ENCODE measurements at places on chromosomes 4 and X.

DNA sequence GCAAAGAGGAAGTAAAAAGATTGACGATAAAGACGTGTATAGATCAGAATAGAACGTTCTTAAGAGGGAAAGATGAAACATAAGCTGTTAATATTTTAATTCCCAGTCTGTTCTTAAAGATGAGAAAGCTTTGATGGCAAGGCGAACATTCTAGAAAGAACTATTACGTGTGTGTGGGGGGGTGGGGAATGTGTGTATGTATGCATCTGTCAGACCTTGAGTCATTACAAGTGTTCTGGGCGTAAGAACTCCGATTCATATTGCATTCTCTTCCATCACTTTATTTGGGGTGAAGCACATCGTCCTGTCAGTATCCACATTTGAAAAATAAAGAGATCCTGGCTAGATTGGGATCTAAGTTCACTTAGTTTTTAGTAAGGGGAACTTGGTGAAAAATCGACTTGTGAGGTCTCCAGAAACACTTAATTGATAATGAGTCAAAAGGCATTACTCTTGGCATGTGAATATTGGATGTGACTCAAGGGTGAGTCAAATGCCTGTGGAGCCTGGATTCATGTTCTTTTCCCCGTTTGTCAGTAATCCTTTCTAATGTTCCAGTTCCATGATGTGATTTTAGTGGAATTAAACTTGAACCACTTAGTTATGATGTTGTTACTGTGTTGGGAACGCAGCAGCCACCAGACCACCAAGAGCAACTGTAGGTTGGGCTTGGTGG is 3.1 kb downstream of the SMS start:
- H3K36me3 ChIP-seq: no peaks in the 10 kb centered on the region
- H3K27me3 ChIP-seq: no peaks in the 10 kb centered on the region
- H3K4me1 ChIP-seq: peaks cover 28% of the 10 kb centered on the region
- DNase-seq: no peak

GRCh38 chr4:168651374-168651773 is 154.5 kb downstream of the PALLD start:
- no peaks in the 10 kb centered on the region for H3K36me3 ChIP-seq
- H3K27ac ChIP-seq: no peak overlapping the region
- peaks cover 3% of the 10 kb centered on the region for H3K4me1 ChIP-seq
- H3K4me3 ChIP-seq: no peak overlapping the region
- DNase-seq: no peak

DNA sequence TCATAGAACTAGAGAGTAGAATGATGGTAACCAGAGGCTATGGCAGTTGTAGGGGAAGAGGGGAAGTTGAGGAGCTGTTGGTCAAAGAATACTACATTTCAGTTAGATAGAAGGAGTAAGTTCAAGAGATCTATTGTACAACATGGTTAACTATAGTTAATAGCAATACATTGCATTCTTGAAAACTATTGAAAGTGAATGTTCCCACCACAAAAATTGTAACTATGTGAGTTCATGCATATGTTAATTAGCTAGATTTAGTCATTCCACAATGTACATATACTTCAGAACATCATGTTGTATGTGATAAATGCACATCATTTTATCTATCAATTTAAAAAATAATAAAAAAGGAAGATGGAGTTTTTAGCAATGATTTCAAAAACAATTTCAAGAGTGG is 125.3 kb upstream of the IL15 start:
- no peaks in the 10 kb centered on the region for H3K4me1 ChIP-seq
- H3K27ac ChIP-seq: no peak overlapping the region
- H3K27me3 ChIP-seq: no peaks in the 10 kb centered on the region
- DNase-seq: no peak
- H3K36me3 ChIP-seq: no peaks in the 10 kb centered on the region

- H3K4me3 ChIP-seq: no peak overlapping the region
- no peak for DNase-seq
- H3K36me3 ChIP-seq: no peaks in the 10 kb centered on the region
- no peaks in the 10 kb centered on the region for H3K4me1 ChIP-seq
- H3K27ac ChIP-seq: no peak overlapping the region
These were observed 31.9 kb downstream of the LRIT3 start for GRCh38 chr4:109879636-109880314.

DNA sequence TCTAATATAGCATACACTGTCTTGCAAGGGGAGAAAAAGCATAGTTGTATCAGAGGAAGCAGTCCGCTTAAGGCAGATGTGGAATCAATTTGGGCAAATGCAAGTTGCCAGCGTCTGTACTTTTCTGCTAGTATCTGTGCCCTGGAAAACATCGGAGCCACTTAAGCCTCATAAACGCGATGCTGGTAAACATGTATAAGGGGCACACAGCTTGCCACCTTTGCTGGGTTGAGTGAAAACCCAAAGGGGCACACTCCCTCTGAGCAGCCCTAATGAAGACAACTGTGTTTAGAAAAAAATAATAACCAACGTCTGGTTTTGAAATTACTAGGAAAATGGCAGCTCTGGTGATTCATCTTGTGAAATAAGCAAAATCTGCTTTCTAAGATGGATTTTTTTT is 24.3 kb downstream of the SMIM20 start:
- no peaks in the 10 kb centered on the region for H3K4me1 ChIP-seq
- no peak for DNase-seq
- no peaks in the 10 kb centered on the region for H3K27me3 ChIP-seq
- no peak overlapping the region for H3K4me3 ChIP-seq

- H3K27ac ChIP-seq: no peak overlapping the region
- no peaks in the 10 kb centered on the region for H3K27me3 ChIP-seq
- DNase-seq: peak; percentile 63
- H3K4me1 ChIP-seq: peaks cover 12% of the 10 kb centered on the region
These were observed 14.1 kb downstream of the RPS6KA3 start for GRCh38 chrX:20252381-20253231.
